Hematopoietic multipotent progenitor cell treated with erythropoietin and hydrocortisone succinate and interleukin-3 and kit ligand, for 6 days (in vitro differentiated cells): ENCODE measurements at places on chromosomes 7 and 10.
A peak's percentile ranks its signal among the peaks of the same experiment; 100 is the strongest.

- DNase-seq = peak; percentile 45
Observed at GRCh38 chr7:138872576-138872975, 74.6 kb upstream of the ATP6V0A4 start.

DNA sequence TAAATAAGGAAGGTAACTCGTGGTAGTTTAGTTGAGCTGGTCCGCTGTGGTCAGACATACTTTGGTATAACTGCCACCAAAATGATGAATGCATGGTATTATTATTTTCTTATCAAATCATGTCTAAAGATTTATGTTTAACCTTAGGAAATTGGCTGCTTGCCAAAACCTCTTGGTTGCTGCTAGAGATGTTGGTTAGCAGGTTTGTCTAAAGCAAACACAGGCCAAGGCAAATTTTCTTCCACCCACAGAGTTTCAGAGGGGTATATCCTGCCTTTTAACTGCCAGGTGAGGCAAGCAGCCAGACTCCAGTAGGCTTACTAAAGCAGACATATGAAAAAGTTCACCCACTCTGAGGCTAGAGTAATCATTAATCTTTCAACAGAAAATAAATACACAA is 101.4 kb downstream of the SEMA3E start:
- peak; percentile 25 for DNase-seq

- DNase-seq = no peak
Observed at GRCh38 chr7:3636131-3636860, 335.2 kb downstream of the SDK1 start.

GRCh38 chr7:144565586-144565985 is 162.1 kb upstream of the NOBOX start:
- no peak for DNase-seq

DNA sequence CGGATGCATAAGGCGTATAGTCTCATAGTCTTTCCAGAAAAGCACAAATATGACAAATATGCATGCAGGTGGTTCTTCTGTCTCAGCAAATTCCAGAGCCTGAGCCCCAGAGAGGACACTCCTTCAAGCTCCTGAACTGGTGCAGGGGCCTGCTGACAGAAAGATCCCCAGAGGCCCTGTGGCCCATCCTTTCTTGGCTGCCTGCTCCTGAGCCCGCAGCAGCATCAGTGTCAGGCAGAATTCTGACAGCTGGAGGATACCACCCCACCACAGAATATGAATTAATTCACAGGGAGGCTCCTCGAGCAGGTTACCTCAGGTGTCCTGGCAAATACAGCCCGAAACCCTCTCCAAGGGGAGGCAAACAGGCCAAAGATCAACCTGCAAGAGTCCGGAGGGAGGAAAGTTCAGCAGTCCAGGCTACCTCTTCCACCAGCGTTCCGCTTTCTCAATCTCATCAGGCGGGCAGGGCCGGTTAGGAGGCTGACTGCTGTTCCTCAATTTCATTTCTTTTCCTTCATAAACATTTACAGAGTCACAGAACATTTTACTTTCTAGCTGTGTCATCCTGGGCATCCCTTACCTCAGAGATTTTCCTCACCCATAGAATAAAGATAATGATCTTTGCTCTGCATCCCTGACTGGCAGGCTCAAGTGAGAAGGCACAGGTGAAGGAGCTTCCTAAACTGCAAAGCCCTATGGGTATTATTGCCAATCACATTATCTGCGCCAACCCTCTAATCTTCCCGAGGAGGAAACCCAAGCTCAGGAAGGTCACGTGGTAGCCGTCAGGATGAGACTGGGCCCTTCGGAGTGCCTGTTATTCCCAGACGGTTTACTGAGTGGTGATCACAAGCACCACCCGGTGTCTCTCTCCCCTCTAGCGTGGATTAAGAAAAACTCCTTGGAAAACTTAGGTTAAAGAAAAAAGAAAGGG is 1.4 kb downstream of the DNAJB12 start:
- peak; percentile 34 for DNase-seq

DNA sequence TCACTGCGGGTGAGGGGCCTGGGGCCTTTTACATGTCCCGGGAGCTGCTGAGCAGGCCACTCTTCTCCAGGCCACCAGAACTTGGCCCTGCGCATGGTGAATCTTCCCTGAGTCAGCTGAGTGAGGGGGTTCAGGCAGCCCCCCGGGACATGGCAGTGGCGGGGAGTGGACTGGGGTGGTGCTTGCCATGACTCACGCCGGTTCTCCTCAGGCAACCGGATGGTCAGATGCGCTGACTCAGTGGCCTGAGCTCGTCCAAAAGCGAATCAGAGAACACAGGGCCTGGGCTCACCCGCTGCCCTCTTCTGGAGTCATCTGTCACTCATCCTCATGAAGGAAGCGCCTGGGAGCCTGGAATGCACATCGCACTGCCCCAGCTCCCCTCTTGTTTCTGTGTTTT is 33.5 kb downstream of the HTRA1 start:
- no peak for DNase-seq

GRCh38 chr10:75469006-75469616 is 37.7 kb downstream of the LRMDA start:
- peak; percentile 37 for DNase-seq

- DNase-seq = no peak
Observed at GRCh38 chr10:121418126-121418777, 180.0 kb downstream of the FGFR2 start.

- no peak for DNase-seq
Observed at GRCh38 chr7:27964820-27965219, 215.8 kb downstream of the JAZF1 start.

- DNase-seq = no peak
Observed at GRCh38 chr7:138898255-138898654, 82.9 kb downstream of the KIAA1549 start.

GRCh38 chr10:18157881-18158280 is 17.7 kb downstream of the CACNB2 start:
- DNase-seq = no peak

DNA sequence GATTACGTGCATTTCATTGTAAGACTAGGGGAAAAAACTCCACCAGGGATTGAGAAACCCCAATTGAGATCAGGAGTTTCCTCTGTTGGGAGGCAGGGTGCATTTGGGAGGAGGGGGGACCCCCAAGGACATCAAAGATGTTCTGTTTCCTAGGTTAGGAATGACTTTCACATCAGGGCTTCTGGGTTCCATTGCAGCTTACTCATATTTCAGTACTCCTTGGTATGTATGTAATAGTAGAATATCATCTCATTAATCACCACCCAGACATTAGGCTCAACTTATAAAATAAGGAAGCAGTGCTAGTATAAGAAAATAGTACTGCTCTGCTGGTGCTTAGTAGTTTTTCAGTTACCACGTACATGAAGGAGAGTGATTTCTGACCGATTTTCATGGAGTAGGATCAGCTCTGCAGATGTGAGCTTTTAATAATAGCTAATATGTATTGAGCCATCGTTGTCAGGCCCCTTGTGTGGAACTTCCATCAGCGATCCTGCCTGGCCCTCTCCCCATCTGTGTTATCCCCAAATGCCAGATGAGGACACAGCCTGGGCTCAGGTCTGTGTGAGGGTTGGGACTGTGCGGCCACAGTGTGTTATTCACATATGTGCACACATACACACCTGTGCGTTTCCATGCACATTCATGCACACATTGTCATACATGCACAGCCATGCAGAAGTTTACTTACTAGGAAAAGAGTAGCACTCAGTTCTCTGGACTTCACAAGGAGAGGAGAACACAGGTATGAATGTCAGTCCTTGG is 23.5 kb downstream of the UPP1 start:
- DNase-seq = no peak

- no peak for DNase-seq
Observed at GRCh38 chr10:92014620-92015019, 91.0 kb downstream of the BTAF1 start.
